ENCODE measurements at places on chromosomes 12 and 14.

DNA sequence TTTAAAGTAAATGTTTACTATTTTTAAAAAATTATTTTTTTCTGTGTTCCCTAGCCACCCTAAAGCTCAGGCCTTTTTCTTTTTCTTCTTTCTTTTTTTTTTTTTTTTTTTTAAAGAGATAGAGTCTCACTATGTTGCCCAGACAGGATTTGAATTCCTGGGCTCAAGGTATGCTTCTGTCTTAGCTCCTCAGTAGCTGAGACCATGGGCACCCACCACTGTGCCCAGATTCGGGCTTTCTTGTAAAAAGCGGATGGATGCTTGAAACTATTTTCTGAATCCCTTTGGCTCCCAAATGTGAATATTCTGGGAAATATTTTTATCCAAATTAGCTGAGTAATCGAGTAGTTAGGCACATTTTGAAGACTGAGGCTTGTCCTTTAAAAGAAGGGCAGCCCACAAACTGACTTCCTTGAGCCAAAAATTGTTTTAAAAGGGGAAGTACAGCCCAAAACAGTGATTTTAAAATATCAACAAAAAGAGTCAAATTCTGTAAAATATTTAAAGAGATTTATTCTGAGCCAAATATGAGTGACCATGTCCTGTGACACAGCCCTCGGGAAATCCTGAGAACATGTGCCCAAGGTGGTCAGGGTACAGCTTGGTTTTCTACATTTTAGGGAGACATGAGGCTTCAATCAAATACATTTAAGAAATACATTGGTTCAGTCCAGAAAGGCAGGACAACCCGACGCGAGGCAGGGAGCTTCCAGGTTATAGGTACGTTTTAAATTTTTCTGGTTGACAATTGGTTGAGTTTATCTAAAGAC is 28.8 kb upstream of the HIGD1C start:
- no peak for DNase-seq

DNA sequence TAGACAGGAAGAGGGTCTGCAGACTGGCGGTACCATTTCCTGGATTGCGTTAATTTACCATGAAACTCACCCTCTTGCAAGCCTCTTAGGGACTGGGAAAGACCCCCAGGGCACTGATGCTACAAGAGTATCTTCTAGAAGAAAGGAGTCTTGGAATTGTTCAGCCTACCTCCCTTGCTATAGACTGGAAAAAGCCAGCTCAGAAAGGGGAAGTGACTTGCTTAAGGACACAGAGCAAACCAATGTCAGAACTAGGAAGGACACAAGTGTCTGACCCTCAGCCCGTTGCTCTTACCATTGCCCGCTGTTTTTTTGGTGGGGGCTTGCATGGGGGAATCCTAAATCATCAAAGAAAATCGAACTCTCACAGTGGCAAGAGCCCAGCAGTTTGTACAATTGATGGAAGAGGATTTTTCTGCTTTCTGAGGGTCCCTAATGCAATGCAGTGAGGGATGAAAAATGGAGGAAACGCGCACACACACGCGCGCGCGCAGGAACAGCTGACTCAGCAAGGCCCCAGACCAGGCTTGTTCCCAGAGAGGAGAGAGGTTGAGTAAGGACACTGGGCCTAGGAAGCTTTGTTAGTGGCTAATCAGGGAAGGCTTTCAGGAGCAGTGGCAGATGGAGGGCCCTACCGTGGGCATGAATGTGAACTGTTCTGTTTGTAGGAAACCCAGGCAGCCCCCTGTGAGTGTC is 50.9 kb downstream of the RIN3 start:
- DNase-seq, result no peak

- DNase-seq, result no peak
Measured at GRCh38 chr14:64811676-64812075, 68.0 kb downstream of the SPTB start.

DNA sequence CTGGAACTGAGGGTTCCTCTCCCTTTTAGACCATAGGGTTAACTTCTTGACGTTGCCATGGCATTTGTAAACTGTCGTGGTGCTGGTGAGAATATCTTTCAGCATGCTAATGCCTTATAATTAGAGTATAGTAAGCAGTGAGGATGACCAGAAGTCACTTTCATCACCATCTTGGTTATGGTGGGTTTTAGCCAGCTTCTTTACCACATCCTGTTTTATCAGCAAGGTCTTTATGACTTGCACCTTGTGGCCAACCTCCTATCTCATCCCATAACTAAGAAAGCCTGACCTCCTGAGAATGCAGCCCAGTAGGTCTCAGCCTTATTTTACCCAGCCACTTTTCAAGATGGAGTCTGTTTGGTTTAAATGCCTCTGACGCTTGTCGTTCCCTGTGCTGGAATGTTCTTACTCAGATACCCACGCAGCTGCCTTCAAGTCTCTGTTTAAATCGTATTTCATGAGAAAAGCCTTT is 44.2 kb downstream of the BBS10 start:
- no peak for DNase-seq

- no peak for DNase-seq
Measured at GRCh38 chr12:51281202-51281924, 11.1 kb upstream of the SMAGP start.

DNA sequence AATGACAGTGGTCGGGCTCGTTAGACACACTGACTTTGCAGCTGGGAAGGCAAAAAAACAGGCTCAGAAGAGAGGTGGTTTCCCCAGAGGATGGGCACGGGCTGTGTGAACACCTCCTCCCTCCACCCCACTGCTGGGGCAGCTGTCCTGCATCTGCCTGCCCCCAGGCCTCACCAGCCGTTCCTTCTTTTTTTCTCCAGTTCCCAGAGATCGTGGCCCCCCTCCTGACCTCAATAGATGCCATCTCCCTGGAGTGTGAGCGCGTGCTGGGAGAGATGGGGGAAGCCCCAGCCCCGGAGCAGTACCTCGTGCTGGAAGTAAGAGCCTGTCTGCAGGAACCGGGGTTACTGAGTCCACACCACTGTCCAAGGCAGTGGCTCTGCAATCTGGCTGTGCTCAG is 17.4 kb downstream of the MVK start:
- DNase-seq, result no peak

Measured in stimulated activated CD4-positive, alpha-beta T cell treated with anti-CD3 and anti-CD28 coated beads, Interleukin-4, amount 100 ng/mL, for 1 hour (primary cell).